ENCODE measurements at places on chromosomes 6 and 20.

DNA sequence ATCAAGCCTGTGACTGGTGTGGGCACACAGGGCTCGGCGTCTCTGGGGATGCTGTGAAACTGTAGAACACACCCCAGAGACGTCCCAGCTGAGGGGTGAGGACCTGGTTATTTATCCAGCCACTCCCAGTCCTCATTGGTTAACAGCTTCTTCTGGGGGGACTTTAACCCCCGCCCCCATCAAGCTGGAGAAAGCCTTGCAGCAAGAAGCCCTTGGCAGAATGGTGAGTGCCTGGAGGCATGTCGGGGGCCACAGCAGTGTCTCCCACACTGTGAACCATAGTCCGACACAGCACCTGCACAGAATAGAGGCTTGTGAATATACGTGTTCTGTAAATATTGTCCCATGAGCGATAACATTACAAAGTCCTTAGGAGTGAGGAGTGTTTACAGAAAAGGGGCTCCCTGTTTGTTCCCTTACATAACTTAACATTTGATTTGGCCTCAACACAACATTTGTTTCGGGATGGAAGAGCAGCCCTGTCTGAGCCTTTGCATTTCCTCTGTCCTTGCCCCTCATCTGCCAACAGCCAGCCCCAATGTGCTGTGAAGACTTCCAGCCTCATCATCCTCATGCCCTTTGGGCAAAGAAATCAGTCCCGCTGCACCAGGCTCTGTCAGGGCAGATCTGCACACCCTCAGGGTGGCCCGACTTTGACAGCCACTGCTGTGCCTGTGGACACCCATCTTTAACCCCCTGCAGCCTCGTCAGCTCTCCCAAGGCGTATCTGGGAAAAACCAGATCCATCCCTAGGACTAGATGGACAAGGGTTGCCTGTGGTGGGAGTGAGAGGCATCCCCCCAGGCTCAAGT lies 2.2 kb upstream of the RRBP1 start:
- DNase-seq, result no peak

- no peak for DNase-seq
Measured at GRCh38 chr6:165831812-165832510, 168.9 kb upstream of the PDE10A start.

DNA sequence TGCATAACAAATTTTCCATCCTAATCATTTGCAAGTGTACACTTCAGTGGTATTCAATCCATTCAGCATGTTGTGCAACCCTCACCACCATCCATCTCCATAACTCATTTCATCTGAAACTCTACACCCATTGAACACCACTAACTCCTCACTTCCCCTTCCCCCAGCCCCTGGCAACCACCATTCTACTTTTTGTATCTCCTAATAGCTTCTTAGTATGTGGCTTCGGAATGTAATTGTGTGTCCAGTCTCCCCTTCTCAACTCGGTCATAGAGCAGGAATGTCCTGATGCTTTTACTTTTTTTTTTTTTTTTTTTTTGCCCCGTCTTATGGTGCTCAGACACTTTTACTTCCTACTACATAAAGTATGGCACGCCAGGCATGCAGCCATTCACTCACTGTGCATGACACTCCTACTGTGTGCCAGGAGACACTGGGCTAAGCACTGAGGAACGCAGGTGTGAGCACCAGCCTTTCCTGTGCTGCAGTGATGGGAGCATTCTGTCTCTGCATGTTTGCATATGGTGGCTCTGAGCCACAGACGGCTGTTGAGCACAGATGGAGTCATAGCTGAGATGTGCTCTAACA lies 15.3 kb downstream of the HCK start:
- DNase-seq, result no peak

DNA sequence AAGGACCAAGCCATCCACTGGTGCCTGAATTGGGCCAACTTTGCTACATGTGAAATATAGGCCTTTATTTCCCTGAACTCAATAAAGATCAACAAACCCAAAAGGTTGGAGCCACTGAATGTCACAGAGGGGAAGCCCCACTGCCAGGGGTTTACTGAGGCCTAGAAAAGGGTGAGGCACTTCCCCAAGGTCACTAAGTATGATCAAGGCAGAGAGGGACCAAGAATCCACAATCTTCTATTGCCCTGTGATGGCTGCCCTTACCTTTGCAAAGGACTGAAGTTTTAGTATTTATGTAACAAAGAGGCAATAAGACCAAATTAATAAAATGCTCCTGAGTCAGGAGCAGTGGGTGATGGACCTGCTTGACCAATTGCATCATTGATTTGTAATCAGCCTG lies 18.0 kb downstream of the TREM1 start:
- no peak for DNase-seq

- no peak for DNase-seq
Measured at GRCh38 chr20:10863337-10864060, 189.7 kb upstream of the JAG1 start.

DNA sequence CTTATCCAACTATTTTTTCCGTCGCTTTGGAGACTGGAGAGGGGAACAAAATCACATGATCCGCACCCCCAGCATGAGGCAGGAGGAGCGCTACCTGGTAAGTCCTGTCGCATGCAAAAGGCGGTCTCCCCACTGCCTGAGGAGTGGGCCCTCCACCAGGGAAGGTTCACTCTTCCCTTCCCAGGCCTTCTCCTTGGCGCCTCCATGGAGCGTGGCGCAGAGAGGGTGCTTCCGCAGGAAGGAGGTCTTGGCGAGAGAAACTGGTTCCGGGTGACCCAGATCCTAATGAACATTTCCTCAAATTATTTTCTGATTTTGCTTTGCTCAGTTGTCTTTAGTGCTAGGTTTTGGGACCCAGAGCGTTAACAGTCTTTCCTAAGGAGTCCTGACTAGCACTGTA lies 217.6 kb downstream of the UST start:
- no peak for DNase-seq

DNA sequence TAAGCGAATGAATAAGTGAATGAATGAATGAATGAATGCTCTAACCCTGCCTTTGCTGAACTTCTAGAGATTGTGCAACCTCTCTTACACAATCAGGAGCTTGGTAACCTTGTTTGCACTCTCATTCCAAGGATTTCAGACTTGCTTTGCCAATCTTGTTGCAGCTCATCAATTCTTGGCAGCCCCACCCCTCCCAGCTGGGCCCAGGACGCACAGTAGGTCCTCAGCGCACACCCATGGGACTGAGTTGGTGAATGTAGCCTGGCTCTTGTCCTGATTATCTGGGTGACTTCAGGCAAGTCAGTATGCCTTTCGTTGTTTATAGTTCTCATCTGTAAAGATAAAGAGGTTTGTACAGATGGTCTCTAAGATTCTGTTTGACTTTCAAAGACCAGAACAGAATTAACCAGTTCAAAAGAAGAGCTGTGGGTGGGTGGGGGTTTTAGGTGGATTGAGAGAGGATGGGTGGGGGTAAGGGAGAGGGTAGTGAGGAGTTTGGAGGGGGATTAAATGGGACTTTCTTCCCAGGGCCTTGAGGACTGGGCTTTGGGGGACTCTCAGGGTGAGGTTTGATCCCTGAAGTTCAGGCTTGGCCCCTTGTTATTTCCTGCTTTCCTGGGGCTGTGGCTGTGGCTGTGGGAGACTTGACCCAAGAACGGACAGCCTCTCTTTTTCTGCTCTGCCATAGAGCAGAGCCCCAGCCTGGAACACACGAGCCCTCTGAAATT lies 33.2 kb downstream of the VEGFA start:
- DNase-seq, result no peak

GRCh38 chr20:53547664-53548239 lies 45.9 kb downstream of the ZNF217 start:
- DNase-seq, result no peak
